Activated naive CD8-positive, alpha-beta T cell treated with anti-CD3 and anti-CD28 coated beads, Interleukin-2, amount 10 ng/mL, durations not matched to agents 7 days and 5 days (primary cell): ENCODE measurements at places on chromosomes 4 and X.

DNA sequence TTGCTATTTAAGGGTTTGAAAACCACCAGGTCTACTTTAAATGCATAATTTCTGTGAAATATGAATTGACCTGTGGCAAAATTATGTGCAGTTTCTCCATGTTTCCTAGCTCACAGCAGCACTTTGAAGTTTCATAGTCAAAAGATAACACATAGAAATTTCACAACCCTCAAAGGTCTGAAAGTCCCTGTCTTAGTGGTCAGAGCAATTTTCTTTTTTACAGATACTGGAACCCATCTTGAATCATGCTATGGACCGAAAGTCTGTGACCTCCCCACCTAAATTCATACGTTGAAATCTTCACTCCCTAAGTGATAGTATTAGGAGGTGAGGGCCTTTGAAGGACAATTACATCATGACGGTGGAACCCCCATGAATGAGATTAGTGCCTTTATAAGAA is 240.4 kb upstream of the BMP3 start:
- DNase-seq, result no peak

DNA sequence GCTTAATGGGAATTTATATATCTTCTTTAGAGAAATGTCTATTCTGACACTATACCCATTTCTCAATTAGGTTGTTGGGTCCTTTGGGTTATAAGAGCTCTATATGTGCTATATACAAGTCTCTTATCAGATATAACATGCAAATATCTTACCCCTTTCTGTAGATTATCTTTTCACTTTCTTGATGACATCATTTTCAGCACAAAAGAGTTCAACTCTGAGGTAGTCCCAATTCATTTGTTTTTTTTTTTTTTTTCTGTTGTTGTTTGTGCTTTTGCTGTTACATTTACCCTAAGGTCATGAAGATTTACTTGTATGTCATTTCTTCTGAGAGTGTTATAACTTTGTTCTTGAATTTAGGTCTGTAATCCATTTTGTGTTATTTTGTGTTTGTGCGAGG is 326.4 kb downstream of the CENPC start:
- no peak for DNase-seq

DNA sequence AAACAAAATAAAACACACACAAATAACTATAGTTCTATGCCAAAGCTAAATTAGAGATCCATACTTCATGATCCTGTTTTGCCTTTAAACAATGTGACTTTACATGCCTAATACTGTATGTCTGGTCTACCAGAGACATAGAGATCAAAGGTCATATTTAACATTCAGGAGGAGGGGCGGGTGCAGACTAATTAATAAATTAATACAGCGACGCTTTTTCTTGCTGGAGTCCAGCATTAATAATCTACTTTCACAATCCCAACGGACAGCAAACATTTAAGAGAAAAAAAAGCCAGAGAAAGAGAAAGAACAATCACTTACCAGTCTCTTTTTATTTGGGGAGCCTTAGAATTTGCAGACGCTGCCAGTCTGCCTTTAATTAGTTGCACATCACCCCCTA is 509 bp downstream of the CXXC4 start:
- no peak for DNase-seq

DNA sequence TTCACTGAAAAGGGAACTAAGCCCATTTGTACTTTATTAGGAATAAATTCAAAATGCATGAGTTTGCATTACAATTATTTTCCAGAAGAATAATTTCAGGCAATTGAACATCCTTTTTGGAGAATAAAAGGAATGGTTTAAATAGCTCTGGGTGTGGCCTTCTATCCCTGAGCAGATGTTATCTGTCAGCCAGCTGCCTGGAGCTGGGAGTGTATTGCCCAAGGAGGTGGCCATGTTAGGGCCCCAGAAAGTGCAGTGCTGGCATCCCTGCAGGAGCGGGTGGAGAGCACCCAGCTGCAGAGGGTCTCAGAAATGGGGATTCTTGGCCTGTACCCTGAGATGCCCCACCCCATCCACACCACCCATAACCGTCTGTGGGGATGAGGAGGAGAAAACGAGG is 21.6 kb upstream of the VEGFD start:
- no peak for DNase-seq

- no peak for DNase-seq
Observed at GRCh38 chrX:51955200-51955599, 61.8 kb downstream of the MAGED1 start.

DNA sequence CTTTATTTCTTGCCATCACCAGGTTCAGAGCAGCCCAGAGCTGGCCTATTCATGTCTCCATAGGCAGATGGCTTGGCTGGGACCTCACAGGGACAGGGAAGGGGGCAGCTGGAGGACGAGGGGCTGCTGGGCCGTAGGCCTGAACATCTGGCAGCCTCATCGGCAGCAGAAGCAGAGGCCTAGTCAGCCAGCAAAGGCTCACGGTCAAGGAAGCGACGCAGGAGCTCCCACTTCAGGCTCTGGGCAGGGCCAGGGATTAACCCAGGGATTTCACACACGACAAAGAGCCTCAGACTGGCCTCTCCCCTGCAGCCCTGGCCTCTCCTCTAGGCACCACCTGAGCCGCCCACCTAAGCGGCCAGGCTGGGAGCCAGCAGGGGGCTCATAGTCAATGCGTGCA is 46.0 kb upstream of the MAN2B2 start:
- DNase-seq, result no peak

DNA sequence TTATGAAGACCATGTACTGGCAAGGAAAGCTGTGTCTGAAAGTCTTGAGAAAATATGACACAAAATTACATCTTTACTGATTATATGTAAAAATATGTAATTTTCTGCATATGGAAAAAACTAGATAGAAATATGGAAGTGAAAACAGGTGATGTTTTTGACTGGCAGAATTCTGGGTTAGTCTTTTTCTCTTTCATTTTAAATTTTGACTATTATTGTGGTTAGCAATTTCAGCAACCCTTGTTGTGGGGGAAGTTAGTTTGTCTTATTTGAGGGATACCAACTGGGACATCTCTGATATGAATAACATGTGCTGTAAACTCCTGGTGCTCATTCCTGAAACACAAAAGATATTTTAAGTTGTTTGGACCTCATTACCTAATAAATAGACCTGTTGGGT is 49.9 kb upstream of the CPEB2 start:
- no peak for DNase-seq

DNA sequence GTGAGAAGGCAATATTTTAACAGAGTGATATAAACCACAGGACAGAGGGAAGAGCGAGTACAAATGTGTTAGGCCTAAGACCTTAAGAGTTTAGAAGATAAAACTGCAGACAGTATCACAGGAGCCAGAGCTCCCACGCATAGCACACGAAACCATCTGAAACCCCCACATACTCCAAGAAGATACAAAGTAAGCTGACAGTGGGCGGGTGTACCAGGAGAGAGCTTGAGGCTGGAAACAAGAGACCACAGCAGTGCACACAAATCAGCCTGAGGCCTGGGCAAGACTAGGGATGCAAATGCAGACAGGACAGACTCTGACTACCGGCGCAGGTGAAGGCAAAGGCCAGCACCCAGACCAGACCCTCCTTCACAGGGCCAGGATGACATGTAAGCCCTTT is 54.1 kb upstream of the ARHGAP24 start:
- no peak for DNase-seq

DNA sequence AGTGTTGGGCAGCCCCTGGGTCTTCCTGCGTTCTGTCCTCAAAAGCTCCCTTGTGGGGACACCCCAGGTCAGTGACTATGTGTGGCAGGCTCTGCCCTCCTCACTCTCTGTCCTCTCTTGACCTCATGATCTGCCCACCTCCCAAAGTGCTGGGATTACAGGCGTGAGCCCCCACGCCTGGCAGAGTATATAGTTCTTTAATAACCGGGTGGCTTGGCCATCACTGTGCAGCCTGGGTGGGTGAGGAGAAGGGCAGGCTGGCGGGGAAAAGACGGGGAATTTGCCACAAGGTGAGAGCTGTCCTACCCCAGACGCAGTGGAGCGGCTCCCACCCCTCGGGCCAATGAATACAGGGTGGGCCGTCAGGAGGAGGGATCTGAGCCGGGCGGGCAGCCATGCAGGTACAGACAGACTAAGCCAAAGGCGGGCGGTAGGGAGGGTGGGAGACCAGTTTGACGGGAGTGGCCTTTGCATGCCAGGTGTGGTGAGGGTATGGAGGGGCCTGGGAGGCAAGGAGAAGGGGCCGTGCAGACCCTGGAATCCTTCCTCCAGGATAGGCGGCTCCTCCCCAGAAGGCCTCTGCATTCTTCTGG is 2.5 kb downstream of the SH3BP2 start:
- no peak for DNase-seq

DNA sequence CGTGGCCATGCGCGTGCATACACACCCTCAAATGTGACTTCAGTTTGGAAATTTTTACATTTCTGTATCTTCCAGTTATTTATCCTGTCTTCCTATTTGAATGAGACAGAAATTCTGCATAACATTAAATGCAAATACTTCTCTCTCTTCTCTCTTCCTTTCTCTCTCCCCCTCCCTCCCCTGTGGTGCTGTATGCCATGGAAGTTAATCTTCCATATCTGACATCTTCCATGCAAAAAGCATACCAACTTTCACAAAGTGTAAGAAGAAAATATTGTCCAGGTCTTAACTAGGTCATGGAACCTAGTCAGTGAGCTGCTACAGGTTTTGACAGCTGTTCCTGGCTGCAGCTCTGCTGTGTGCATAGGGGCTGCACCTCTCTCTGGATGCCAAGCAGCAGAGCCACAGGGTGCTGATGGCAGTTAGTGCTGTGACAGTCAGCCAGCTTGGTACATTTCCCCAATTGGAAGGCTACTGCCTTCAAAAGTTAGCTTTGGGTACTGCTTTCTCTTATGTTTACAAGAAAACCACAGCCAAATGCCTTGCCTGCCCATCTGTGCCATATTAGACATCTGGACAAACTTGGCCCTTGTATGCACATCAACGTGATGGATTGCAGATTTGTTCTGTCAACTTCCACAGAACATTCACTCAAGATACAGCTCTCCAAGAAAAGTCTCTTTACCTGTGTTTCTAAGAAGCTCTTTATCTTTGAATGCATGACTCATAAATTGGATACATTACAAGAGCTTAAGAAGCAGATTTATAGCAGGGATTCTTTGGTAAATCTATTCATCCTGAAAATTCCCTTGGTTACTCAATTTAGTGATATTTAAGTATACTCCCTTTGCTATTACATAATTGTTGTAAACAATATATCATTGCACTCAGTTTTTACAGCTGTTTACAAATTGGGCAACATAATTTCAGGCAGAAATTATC is 623.8 kb downstream of the EPHA5 start:
- no peak for DNase-seq

GRCh38 chrX:39736216-39737211 is 361.2 kb downstream of the BCOR start:
- DNase-seq, result no peak

GRCh38 chr4:118718511-118719170 is 33.4 kb downstream of the METTL14 start:
- no peak for DNase-seq

DNA sequence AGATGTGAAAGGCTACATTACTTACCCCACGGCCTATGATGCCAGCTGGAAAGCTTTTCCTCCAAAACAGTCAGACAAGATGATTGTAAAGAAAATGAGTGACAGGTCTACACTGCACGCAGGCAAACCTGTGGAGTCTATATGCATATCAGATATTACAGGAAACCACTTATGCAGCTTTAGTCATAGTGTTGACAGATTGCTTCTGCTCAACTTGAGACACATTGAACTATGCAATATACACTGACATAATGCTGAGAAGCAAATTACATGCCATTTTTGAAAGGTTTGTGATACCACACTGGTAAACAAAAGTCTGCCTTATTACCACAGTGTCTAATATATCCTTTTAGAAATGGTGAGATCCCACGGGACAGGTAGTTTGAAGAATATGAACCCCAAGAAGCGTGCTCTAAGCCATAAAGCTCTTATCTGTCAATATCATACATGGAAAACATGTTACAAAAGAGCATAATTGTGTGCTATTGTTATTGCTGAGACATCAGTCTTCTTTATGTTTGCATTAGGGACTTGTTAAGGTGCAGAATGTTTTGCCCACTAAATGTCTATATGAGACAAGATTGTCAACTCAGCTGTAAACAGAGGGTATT is 1835.8 kb upstream of the TENM3 start:
- no peak for DNase-seq

DNA sequence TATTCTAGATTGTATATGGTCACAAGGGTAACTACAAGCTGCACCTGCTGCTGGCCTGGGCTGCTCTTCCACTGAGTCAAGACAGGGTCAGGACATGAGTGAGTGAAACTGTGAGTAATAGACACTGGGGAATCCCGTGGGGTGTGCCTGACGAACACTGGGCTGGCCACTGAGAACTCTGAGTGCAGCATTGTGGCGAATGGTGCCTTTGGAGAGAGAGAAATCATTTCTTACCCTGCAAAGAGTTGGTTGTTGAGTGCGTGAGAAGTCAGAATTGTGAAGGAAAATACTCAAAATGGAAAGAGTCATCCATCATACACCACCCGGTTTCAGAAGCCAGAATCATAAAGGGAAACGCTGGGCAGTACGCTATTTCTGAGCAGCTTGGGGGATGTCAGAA is 43.1 kb upstream of the LSM6 start:
- DNase-seq, result no peak

GRCh38 chr4:138696771-138697170 is 318.8 kb upstream of the NOCT start:
- DNase-seq, result no peak

DNA sequence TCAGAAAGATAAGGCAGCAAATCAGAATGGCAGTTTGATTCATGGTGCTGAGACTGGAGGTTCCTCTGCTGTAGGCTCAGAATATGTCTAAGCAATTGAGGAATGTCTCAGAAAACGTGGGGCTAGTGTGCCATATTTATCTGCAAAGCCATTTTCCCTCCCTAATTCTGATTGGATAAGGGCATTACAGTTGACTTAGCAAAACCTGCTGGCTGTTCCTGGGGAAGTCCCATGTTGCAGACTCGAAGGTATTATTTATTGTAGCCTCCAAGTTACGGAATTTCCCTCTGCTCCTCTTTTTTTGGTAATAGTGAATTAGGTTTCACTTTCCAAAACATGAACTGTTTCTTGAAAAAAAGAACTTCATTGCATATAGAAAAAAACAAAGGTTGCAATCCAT is at the start of gene CXCL10:
Gene CXCL10, minus strand, starts transcription at position 109 of the 400 bp plus-strand sequence. Its CDS starts 66 bp downstream, at position 43.
- no peak for DNase-seq

- DNase-seq, result no peak
Observed at GRCh38 chr4:104128850-104129213, 365.9 kb downstream of the CXXC4 start.

DNA sequence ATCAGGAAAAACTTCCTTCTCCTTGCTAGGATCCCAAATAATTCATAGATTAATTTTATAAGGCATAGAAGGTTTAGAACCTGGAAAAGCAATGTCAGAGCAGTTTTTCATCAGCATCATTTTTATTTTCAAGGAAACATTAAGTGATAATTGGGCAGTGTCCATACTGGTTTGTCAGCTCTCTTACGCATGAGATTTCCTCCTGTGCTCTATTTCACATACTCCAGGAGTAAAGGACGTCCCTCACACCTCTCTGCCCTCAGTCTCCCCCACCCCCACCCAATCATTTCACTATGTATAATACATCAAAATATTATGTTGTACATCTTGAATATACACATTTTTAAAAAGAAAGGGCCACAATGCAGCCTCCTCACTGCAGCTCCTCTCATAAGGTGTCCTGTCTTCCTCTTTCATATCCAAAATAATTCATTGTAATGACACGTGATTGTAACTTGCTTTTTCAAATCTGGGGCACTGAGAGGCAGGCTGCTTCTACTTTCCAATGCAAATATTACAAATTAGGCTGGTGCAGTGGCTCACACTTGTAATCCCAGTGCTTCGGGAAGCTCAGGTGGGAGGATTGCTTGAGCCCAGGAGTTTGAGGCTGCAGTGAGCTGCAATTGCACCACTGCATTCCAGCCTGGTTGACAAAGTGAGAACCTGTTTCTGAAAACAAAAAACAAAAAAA is 34.4 kb downstream of the ARHGEF38 start:
- DNase-seq, result no peak

GRCh38 chrX:48939524-48940228 is 17.7 kb downstream of the OTUD5 start:
- peak; percentile 40 for DNase-seq
